Foreskin fibroblast (primary cell): ENCODE measurements at places on chromosomes 5 and 9.

DNA sequence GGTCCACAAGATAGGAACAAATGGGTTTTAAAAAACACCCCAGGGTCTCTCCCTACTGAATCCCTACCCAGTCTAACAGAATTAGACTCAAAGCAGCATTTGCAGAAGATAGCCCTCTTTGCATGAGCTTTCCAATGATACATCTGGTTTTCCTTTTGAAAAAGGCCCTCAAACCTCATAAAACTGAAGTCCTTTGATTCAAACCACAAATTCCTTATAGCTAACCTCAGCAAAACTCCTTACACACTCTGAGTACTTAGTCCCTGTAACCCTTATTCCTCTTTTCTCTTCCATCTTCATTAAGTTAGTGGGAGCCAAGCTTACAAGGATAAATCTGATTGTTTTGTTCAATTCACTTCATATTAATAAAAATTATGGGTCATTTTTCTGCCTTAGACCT lies 90.5 kb upstream of the TNC start:
- peak; percentile 64 for DNase-seq

GRCh38 chr9:114522286-114522685 lies 17.0 kb upstream of the WHRN start:
- DNase-seq = no peak

DNA sequence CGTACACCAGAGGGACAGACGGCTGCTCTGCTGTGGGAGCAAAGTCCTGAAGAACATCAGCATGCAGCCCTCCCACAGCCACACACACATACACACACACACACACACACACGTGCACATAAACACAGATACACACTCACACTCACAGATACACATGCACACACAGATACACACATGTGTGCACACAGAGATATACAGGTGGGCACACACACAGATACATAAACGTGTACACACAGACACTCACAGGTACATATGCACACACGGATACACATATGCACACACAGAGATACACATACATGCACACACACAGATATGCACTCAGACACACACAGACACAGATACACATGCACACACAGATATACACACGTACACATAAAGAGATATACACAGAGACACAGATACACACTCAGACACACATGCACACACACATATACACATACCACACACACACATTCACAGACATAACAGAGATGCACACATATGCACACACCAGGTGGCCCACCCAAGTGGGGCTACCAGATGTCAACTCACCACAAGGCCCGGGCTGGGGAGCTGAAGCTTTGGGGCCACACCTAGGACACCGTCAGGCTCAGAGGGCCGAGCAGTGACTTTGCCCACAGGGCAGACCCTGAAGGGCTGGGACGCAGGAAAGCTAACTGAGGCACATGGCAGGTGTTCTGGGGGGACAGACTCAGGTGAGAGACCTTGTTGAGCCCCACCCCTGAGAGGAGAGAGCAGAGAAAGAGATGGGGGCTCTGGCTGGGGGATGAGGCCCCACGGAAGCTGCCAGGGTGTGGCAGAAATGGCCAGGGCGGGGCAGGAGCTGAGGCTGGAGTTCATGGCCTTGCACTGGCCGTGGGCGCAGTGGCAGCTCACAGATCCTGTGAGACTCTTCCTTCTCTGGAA lies 148.6 kb upstream of the PPP1R26 start:
- no peak for DNase-seq

DNA sequence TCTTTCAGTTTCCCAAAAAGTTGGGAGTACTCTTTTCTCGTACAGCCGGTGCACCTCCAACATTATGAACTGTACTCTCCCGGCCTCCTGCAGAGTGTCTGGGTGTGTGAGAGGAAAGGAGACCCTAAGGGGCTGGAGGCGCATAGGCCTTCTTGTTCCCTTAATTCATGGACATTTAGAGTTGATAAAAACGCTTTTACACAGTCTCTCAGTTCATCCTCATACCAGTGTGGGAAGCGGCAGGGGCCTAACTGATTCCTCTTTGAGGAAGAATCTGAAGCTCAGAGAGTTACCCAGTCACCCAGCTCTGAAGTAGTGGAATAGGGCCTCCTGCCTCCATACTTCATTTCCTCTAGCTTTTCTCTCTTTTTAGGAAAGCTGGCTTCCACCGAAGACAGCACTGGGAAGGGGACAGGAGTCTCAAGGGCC lies 3.3 kb downstream of the MCIDAS start:
- no peak for DNase-seq

DNA sequence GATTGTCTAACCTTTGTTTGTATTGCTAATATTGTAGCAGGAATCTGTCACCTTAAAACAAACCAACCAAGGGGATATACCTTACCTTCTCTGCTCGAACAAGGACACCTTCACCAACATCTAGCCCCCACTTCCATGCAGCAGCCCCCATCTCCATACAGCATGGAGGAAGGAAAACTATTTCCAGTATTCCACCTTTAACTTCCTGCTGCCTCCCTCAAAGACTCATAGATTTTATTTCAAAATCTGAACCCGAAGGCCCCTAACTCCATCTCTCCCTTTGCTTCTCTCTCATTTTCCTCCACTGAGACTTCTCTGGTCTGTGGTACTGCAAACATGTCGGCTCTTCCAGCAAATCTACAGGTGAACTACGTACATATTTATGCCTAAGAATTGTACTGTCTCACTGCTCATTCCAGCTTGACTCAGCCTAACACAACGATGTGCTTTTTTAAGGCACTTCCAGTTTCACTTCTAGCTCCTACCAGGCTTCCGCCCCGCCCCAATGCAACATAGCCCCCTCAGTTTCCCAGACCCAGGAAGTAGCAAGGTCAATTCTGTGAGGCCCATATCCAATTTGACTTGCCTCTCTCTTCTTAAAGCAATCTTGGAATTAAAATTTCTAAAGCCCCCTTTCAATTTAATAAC lies 70.7 kb upstream of the RNF38 start:
- peak; percentile 63 for DNase-seq

DNA sequence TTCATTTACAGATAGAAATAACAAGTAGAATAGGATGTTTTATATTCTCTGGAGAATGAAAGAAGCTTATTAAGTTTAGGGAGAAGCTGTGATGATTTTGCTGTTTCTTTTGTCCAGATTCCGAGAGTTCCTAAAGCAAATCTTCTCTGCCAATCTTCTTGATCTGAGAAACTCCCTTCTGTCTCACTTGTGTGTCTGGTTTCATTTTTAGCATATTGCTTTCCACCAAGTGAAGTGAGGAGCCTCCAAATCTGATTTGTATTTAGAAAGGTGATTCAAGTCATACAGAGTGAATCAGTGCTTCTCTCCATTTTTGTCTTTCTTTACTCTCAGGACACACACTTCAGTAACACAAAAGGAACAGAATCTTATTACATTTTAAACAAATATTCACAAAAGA lies 48.4 kb downstream of the STX17 start:
- DNase-seq = no peak

DNA sequence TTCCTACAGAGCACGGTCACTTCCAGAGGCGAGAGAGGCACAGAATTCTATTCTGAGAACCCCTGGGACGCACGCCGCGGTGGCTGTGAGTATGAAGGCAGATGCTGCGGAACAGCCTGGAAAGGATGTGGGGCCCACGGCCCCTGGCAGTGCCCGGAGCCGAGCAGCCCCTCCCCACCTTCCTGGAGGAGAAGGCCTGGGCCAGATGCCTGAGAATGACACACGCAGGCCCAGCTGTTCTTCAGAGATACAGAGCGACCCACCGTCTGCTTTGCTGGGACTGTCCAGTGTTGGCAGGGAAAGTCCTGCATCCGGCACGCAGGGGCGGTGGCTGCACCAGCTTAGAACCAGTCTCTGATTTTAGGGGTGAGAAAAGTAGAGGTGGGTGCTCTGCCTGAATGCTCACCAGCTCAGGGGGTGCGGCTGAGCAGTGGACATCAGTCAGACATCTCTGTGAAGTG lies 116.7 kb upstream of the LPCAT1 start:
- DNase-seq = no peak

GRCh38 chr9:121725008-121725775 lies 73.8 kb downstream of the DAB2IP start:
- DNase-seq = peak; percentile 99

GRCh38 chr5:76986825-76987526 lies 34.1 kb downstream of the CRHBP start:
- DNase-seq = no peak

- no peak for DNase-seq
These were observed 1.5 kb upstream of the FXN start for GRCh38 chr9:69034071-69034470.

DNA sequence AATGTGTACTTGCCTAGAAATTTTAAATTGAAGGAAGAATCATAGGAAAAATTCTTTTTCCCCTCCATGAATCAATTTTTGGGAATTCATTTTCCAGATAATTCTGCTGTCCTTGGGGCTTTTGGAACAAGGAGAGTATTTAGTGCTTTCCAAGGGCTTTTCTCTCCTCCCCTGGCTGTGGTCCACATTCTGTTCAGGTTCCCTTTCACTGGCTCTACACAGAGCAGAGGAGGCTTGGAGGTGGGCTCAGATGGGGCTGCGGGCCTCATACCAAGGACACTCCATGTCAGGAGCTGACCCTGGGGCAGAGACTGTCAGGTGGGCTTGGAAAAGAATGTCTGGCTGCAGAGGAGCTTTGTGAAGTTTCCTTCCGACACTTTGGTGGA lies 128.1 kb downstream of the GADD45G start:
- no peak for DNase-seq

DNA sequence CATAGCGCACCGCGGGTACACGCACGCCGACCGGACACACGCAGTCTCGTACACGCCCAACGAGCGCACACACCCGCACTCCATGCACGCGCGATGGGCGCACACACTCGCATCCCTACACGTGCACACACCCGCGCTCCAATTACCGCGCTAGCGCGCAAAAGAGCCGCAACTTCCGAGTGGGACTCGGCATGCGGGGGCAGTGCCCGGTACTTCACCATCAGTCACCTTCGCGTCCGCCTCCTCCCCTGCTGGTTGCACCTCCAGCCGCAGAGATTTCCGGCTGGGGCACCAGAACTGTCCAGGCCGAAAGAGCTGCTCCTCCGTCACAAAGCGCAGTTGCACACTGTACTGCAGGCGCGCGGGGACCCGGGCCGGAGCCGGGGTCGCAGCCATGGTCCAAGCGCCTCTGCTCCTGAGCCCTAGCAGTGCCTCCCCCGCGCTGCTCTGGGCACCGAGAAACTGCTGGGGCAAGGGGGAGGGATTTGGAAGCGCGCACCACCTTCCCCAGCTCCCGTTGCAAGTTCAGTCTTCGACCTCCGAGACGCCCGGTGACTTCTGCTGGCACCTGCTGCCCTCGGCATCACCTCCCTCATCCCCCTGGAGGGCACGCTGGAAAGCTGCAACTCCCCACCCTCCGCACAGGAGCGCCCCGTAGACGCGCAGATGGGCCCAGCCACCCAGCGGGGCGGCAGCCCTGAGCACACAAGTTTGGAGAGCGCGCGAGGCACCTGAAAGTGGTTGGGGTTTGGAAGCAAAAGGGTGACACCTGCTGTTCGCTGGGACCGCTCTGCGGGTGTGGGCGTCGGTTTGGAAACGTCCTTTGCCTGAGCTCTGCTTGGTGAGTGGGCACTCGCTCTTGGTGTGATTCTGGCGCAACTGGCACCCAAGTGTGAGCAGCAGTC lies 337.4 kb upstream of the PUM3 start:
- DNase-seq = peak; percentile 32

GRCh38 chr5:153964880-153965645 lies 73.6 kb downstream of the FAM114A2 start:
- DNase-seq = peak; percentile 40
